CD4-positive, alpha-beta memory T cell (primary cell): ENCODE measurements at places on chromosomes 16 and 17. TPM values are rescaled to one million over a fixed set of nuclear protein-coding genes. Genes with fewer than 3 reads are reported as not detected.

The ABCC3 gene
- 1.6 TPM for total RNA-seq

The USP32 gene
- total RNA-seq: 31.1 TPM

The BTBD17 gene
- not detected for total RNA-seq

- no peaks in the 10 kb centered on the region for H3K4me1 ChIP-seq
- DNase-seq: no peak
- H3K36me3 ChIP-seq: no peaks in the 10 kb centered on the region
- H3K4me3 ChIP-seq: no peak overlapping the region
Measured at GRCh38 chr17:49117587-49118230, 14.9 kb upstream of the B4GALNT2 start.

GRCh38 chr17:57425431-57425830 lies 169.1 kb downstream of the MSI2 start:
- no peak overlapping the region for H3K27ac ChIP-seq
- DNase-seq: no peak
- no peaks in the 10 kb centered on the region for H3K36me3 ChIP-seq
- H3K4me3 ChIP-seq: no peak overlapping the region
- peaks cover 13% of the 10 kb centered on the region for H3K4me1 ChIP-seq

- no peaks in the 10 kb centered on the region for H3K36me3 ChIP-seq
- H3K27ac ChIP-seq: no peak overlapping the region
- H3K4me1 ChIP-seq: no peaks in the 10 kb centered on the region
- H3K27me3 ChIP-seq: no peaks in the 10 kb centered on the region
- no peak for DNase-seq
Measured at GRCh38 chr17:31067691-31068184, 27.0 kb upstream of the NF1 start.

GRCh38 chr17:68775318-68775717 lies 174.2 kb upstream of the FAM20A start:
- no peaks in the 10 kb centered on the region for H3K36me3 ChIP-seq
- no peak for DNase-seq
- H3K4me3 ChIP-seq: no peak overlapping the region
- H3K27me3 ChIP-seq: no peaks in the 10 kb centered on the region

DNA sequence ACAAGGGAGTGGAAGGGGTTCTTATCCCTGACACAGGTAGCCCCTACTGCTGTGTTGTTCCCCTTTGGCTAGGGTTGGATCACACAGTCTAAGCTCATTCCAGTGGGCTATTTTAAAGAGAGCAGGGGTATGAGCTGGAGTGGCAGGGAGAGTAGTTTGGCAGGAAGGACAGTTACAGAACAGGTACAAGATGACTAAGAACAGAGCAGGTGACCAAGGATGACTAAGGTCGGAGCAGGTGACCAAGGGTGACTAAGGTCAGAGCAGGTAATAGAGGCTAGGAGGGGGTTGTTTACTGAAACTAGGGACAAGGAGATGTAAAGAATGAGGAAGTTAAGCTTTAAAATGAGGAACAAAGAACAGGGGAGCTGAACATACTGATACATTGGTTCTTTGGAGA lies 58.8 kb downstream of the UTP18 start:
- no peaks in the 10 kb centered on the region for H3K36me3 ChIP-seq
- no peak for DNase-seq
- no peak overlapping the region for H3K27ac ChIP-seq

- no peaks in the 10 kb centered on the region for H3K27me3 ChIP-seq
- no peak overlapping the region for H3K4me3 ChIP-seq
- H3K36me3 ChIP-seq: no peaks in the 10 kb centered on the region
- peaks cover 39% of the 10 kb centered on the region for H3K4me1 ChIP-seq
- peak overlapping the region; percentile 10 for H3K27ac ChIP-seq
- no peak for DNase-seq
Measured at GRCh38 chr16:3086596-3087242, 12.4 kb downstream of the ZSCAN10 start.
